HCT116 (cell line): ENCODE measurements at places on chromosomes 4 and X. TPM values are rescaled to one million over a fixed set of nuclear protein-coding genes. Genes with fewer than 3 reads are reported as not detected.

The PRPS2 gene
- 79.5 TPM for total RNA-seq

The F8A3 gene
- not detected for total RNA-seq

The CLDN34 gene
- total RNA-seq, result not detected

The ATP1B4 gene
- total RNA-seq, result not detected

The FDCSP gene
- total RNA-seq, result not detected

- no peak for DNase-seq
Observed at GRCh38 chrX:41337140-41337539, 3.2 kb downstream of the DDX3X start.

- no peak for DNase-seq
Observed at GRCh38 chrX:48616576-48616975, 19.3 kb downstream of the WDR13 start.

DNA sequence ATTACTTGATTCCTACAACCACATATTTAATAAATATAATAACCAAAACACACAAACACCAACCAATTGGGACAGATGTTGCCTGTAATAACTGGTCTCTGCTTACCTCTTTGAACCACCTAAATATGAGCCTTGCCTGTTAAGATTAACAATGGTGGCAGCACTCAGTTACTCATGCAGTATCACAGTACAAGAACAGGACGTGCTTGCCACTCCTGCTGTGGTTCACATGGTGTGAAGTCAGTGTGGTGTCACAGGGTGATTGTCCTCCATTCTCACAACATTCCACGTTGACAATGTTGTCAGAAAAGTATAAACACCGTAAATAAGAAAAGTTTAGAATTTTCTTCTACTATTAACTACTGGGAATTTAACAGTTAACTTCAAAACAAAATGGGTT is 365.0 kb downstream of the PPP3CA start:
- no peak for DNase-seq

DNA sequence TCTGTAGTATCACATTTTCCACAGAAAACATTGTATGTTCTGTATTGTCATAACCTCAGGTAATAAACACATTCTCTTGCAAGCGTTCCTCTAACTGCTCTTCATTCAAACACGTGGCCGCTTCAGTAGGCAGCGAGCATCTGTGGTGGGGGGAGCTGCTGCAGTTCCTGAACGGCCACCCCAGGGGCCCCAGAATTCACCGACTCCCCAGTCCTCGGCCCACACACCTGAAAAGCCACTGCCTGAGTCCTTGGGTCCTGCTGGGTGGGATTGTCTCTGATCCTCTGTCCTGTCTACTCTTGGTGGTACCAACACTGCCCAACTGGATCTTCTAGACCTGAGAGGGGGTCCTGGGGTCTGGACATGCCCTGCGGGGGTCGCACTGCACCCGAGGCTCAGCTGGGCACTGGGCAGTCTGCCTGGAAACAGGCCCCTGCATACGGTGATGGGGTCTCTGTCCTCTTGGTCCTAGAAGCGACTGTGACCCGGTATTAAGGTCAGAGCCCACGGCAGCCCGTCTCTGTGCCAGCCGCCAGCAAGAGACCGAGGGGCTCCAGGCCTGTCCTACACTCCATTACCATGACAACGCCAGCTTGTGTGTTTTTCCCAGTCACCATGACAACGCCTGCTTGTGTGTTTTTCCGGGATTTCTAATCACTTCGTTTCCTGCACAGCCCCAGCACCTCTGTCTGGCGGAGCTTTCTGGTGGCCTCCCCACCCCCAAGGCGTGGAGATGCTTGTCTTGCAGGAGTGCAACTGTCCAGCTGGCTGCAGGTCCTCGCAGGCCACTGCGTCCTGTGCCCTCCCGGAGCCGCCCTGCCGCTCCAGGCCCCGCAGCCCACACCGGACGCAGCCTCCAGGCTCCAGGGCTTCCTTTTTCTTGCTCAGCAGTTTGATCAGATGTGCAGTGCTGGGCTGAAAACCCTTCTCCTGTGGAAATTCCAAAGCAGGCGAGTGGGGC is 16.0 kb downstream of the CTBP1 start:
- no peak for DNase-seq

GRCh38 chrX:122934131-122934530 is 249.9 kb upstream of the GRIA3 start:
- DNase-seq, result no peak

DNA sequence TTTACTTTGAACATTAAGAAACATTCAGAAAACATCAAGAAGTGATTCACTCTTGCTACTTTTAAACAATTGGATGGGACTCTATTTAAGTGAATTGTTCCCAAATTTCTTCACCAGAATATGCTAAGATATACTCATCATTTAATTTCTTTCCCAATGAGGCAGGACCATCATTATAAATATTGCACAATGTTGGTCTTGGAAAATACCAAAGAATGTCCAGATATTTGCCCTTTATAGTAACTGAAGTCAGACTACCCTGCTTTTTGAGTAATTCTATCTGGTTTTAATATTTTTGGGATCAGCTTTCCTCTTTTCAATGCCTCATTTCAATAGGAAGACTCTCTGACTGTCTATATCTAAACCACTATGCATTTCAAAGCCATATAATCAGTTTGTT is 129.4 kb upstream of the TENM3 start:
- DNase-seq, result no peak

GRCh38 chr4:101205916-101206315 is 141.4 kb downstream of the PPP3CA start:
- no peak for DNase-seq

DNA sequence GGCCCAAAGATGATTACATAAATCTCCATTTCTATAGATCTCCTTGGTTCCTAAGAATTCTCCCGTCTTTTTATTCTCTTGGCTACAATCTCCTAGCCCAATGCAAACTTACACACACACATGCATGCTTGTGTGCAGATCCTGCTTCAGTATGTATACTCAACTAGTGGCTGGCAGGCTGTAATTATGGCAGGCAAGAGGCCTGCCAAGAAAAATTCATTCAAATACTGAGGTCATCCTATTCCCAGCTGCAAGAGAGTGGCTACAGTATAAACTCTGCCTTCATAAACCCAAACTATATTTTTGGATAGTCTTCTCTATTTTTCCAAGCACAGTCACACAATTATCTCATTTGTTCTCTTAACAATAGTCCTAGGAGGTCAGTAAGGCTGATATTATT is 95.2 kb downstream of the SHROOM4 start:
- DNase-seq, result no peak

GRCh38 chr4:129488427-129488826 is 392.5 kb downstream of the C4orf33 start:
- DNase-seq, result no peak

DNA sequence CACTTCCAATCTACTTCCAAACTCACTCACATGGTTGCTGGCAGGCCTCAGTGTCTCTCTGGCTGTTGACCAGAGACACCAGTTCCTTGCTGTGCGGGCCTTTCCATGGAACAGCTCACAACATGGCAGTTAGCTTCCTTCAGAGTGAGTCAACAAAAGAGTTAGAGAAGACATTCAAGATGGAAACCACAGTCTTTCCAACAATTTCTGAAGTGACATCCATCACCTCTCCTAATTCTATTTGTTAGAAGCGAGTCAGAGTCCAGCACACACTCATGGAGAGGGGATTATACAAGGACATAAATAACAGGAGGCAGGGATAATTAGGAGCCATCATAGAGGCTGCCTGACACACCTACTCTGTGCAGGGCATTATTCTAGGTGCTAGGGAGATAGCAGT is 62.5 kb upstream of the TMEM164 start:
- DNase-seq, result no peak

GRCh38 chrX:126448681-126449080 is 103.9 kb downstream of the DCAF12L1 start:
- DNase-seq, result no peak

DNA sequence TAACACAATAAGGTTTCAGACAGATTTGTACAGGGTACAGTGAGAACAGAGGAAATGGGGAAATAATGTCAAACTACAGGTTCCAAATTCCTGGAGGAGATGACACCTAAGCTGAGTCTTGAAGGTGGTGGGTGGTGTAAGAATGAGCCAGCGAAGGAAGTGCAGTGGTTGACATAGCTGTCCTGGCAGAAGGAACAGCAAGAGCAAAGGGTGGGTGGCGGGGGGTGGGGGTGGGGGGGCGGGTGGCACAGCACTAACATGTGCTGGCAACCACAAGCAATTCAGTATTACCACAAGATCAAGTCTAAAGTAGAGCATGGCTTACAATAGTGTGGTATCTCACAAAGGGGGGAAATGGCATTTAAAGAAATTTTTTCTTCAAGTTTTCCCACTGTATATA is 13.1 kb upstream of the G3BP2 start:
- no peak for DNase-seq

DNA sequence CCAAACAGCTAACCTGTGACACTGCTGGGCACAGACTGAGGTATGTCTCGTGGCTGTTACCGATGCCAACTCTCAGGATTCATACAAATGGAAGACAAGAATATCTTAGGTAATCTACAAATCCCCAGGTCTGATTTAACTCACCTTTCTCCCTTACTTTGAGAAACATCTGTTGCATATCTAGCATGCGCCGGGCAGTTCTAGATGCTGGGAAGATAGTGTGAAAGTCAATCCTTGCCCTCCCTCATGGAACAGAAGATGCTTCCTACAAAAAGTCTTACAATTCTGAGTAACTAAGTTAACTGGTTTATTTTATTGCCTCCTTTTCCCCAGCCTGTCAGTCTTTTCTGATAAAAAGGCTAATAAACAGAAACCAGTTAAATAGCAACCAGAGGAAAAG is 212.2 kb upstream of the FAT1 start:
- DNase-seq, result no peak

DNA sequence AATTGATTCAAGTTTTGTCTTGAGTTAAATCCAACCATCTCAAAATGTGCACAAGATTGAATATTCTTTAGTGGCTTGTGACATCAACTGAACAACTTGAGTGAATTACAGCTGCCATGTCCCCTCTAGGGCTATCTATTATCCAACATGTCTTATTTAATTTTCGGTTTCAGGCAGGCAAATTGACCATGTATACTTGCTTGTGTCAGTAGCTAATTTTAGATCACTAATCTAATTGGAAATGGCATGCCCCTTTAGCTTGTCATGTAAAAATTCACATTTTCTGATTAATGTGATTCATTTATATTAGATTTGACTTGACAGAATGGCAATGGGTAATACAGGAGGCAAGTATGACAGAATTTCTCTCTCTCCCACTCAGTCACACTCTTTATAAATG is 93.2 kb upstream of the NR0B1 start:
- DNase-seq, result no peak
